ENCODE measurements at places on chromosomes 7 and 10.

DNA sequence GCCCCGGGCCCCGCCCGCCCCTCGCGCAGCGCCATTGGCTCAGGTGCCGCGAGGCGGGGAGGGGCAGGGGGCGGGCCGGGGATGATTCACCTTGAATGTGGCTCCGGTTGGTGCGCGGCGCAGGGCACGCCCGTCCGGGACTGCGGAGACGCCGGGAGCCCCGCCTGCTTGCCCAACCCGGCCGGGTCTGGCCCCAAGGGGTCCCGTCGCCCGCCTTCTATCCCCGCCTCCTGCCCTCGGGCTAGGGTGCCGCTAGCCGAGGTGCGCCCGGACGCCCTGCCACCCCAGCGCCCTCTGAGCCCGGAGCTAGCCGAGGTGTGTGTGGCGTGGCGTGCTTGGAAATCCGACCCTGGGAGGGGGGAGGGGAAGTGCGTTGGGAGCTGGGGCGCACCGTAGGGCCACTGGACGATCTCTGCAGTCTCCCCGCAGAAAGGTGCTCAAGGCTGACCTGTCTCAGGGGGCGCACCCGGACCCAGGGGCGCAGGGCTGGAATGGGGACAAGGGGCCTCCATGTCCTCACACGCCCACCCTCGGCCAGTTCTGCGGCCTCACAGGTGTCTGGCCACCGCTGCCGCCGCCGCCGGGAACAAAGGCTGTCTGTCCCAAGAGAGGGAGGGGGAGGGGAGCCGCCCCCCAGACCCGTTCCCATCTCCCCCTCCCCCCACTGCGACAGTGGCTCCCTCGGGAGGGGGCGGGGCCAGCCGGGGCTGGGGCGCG, 168.9 kb downstream of the NRF1 start:
- DNase-seq = peak; percentile 52

GRCh38 chr7:48398191-48398590, 226.9 kb downstream of the ABCA13 start:
- no peak for DNase-seq

DNA sequence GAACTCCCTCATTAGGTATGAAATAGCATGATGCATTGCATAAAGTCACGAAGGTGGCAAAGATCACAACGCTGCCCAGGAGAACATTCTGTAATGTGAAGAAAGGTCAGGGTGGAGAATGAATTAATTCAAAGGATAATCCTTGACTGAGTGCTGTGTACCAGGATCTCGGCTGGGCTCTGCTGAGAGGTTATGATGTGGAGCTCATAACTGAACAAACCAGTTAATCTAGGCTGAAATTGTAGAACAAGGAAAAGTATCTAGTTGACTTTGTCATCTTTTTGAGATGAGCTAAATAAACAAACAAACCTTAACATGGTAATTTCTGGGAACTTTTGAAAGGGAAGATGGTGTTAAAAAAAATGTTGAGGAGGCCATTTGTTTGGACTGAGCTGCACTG, 6.1 kb downstream of the MSMB start:
- no peak for DNase-seq

DNA sequence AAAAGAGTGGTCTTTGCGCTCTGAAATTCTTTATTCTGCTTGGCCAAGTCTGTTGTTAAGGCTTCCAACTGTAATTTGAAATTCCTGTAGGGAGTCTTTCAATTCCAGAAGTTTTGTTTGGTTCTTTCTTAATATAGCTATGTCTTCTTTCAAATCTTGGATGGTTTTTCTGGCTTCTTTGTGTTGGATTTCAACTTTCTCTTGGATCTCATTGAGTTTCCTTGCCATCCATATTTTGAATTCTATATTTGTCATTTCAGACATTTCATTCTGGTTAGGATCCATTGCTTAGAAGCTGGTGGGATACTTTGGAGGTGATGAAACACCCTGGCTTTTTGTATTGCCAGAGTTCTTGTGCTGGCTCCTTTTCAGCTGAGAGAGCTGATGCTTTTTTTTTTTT, 55.5 kb downstream of the ZNF783 start:
- DNase-seq = no peak

- DNase-seq = no peak
These were observed 46.4 kb downstream of the CASD1 start for GRCh38 chr7:94556028-94556427.

DNA sequence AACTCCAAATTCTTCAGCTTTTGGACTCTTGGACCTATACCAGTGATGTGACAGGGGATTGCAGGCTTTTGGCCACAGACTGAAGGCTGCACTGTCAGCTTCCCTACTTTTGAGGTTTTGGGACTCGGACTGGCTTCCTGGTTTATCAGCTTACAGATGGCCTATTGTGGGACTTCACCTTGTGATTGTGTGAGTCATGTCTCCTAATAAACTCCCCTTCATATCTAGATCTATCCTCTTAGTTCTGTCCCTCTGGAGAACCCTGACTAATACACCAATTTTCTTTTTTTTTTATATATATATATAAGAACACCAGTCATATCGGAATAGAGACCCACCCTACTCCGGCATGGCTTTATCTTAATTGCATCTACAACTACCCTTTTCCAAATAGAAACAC, 166.8 kb downstream of the ETV1 start:
- no peak for DNase-seq

DNA sequence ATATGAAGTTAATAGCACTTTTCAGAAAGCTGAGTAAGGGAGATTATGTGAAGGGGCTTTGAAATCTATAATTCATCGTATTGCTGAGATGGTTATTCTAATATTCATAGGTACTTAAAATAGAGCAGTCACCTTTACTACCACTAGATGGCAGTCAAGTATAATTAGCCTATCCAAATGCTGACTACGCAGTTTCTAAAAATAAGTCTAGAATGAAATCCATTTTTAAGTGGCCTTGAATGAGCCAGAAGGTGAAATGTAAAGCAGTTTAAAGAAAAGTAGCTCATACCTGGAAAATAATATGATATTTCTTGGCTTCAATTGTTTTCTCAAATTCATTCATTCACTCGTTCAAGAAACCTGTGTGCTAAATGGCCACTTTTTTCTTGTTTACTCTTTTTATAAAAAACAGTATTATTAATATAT, 1277.1 kb downstream of the GATA3 start:
- DNase-seq = no peak

- DNase-seq = no peak
These were observed 561.9 kb upstream of the KCND2 start for GRCh38 chr7:119711104-119711503.

GRCh38 chr10:3835770-3836169, 50.8 kb upstream of the KLF6 start:
- DNase-seq = no peak

- DNase-seq = no peak
These were observed 38.3 kb downstream of the AKR1B1 start for GRCh38 chr7:134420424-134421125.

DNA sequence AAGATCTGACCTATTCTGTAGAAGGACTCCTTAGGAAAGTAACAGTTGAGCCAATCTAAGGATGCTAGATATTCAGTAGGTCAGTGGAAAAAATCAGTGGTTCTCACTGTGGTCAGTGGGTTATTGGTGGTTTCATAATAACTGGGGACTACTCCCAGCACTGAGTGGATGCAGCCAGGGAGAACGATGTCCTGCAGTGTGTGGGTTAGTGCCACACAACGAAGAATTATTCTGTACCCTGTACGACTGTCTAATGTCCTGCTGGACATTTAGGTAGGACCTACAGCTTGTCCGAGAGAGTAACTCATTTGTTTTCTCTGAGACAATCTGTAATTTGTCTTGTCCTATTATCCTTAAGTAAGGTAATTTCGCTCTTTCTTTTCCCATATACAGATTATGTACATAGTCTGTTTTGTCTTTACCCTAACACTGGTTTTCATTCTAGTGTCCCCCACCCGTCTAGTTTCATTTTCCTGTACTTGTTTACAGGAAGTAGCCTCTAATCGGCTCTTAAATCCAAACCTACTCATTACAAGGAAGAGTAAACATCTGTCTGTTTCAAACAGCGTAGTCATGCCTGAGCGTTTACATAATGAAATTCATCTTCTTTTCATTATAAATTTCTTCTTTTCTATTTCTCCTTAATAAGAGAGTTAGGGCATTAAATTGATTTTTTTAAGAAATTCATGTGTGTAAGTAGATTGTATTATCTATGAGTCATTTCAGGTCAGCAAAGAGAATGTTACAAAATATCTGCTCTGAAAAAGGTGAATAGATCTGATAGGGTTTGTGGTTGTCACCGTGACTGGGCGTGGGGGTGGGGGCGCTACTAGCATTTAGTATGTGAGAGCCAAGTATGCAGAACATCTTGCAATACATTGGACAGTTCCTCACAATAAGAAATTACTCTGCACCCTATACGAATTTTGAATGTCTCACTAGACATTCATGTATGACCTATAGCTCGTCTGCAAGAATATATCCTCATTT, 8.3 kb upstream of the ZC3HAV1L start:
- peak; percentile 14 for DNase-seq

Measured in stimulated activated CD8-positive, alpha-beta memory T cell treated with anti-CD3 and anti-CD28 coated beads, Interleukin-15, amount 100 ng/mL, for 24 hours (primary cell).